ENCODE measurements at places on chromosomes 2 and 18.

- no peak for DNase-seq
Observed at GRCh38 chr2:180573951-180574350, 406.5 kb upstream of the UBE2E3 start.

GRCh38 chr2:31060397-31060796 is 77.8 kb downstream of the GALNT14 start:
- peak; percentile 40 for DNase-seq

GRCh38 chr2:10302479-10303180 is at the start of gene HPCAL1:
Gene HPCAL1, plus strand, starts transcription at chr2:10302904. Its CDS starts 116,854 bp downstream, at chr2:10419758.
- peak; percentile 68 for DNase-seq

DNA sequence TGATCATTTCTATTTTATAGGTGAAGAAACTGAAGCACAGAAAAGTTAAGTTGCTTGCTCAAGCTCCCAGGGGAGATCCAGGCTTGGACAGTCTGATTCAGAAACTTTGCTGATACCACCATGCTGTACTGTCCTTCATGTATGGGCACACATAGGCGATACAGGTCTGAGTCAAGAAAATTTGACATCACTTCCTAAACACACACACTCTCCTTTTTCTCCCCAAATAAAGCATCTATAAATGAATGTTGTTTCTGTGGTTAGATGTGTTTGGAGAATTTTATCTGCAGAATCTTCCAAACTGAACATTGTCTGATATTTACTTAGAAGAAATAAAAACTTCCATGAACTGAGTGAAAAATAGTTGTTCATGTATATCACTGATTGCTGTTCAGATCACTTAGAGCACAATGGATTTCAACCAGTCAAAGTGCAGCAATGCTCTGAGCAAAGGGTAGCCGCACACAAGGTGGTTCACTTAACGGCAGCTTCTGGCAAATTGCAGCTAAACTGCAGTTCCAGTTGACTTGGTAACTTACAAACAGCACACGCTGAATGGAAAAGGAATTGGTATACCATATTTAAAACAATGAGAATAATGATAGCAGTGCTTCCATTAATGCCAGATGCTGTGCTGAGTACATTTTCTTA is 10.0 kb upstream of the AGFG1 start:
- DNase-seq, result no peak

DNA sequence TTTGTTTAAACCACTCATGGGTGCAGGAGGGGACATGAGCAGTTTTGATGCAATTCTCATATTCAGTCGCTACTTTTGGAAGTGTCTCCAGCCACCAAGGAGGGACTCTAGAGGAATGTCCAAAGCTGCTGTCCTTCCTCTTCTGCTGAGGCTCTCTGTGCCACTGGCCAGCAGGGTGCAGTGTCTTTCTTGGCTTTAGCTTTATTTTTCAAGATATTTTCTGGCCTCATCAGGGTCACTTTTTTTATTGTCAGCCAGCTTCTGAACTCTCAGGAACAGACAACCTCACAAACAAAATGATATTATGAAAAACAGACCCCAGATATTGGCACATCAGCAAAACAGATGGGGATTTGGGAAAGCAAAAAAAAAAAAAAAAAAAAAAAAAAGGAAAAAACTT is 289.3 kb upstream of the ZSWIM2 start:
- no peak for DNase-seq

- DNase-seq, result no peak
Observed at GRCh38 chr2:200847269-200847668, 17.2 kb downstream of the CLK1 start.

GRCh38 chr2:138217975-138218374 is 253.7 kb downstream of the HNMT start:
- DNase-seq, result no peak
